SK-N-SH treated with all-trans-retinoic acid at 6 μM for 48 hours (cell line): ENCODE measurements at places on chromosomes 16 and 17.

GRCh38 chr16:77881355-77882030 is 93.1 kb downstream of the VAT1L start:
- no peak for ATAC-seq

DNA sequence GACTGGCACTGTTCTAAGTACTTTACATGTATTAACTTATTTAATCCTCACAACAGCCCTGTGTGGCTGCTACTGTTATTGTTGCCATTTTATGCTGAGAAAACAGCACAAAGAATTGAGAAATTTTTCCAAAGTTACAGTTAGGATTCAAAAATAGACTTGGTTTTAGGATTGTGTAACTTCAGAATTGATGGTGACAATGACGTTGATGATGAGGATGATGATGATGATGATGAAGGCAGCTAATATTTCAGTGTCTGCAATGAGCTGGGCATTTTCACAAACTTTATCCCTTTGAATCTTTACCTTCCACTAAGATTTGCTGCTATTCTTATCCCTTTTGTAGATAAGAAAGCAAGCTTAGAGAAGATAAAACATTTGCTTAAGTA is 22.1 kb downstream of the PRKCB start:
- ATAC-seq: no peak

- ATAC-seq: no peak
Observed at GRCh38 chr16:84182680-84183571, 3.9 kb downstream of the TAF1C start.

GRCh38 chr16:30996324-30996984 is 11.4 kb downstream of the HSD3B7 start:
- ATAC-seq: no peak

DNA sequence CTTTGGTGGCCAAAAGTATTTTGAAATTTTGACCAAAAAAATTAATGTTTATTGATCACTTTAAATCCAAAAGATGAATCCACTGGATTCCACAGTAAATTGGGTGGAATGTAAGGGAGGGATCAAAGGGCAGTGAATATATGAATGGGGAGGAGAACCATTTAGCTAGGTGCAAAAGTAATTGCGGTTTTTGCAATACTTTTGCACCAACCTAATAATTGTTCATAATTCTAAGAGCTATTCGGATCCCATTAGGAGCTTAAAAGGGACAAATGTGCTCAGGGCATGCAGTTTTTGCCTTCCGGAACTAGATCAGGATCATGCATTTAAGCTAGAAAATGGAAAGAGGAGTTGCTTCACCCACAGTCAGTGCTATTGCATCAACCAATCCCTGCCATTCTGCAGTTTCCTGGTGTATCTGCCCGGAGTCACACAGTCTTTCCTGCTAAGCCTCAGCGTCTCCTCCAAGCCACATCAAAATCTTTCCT is at the start of gene LPO:
TSS of gene LPO (plus strand) at position 438 of the 488 bp plus-strand sequence. CDS start 4,396 bp downstream, outside the sequence.
- no peak for ATAC-seq

- peak; percentile 29; the same call in 2 of the 3 replicates for ATAC-seq
Observed at GRCh38 chr16:48535831-48536613, 74.0 kb downstream of the N4BP1 start.

GRCh38 chr16:2814551-2815298 is 2.3 kb upstream of the PRSS21 start:
- ATAC-seq: no peak
